CD4-positive, alpha-beta T cell (primary cell): ENCODE measurements at places on chromosomes 2 and 18.

DNA sequence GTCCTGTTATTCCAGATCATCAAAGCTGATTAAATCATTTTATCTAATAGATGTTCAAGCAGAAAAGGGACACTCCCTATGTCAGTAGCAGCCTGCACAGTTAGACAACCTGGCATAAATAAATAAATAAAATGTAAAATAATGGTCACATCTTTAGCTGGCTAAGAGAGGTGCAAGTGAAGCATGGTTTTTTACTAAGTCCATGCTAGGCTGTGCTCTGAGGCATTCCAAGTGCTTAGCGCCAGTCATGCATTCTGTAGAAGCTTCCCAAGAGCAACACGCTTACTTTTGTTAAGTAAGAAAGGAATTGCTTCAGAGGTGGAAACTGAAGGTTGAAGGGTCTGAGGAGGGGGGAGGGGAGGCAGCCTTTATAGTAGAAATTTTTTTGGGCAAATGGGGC, 351.2 kb downstream of the CDH2 start:
- DNase-seq = no peak

- no peak for DNase-seq
These were observed 3.7 kb downstream of the PLEK start for GRCh38 chr2:68368654-68369336.

- no peak for DNase-seq
These were observed 88.5 kb downstream of the SH3RF3 start for GRCh38 chr2:109217362-109218086.

DNA sequence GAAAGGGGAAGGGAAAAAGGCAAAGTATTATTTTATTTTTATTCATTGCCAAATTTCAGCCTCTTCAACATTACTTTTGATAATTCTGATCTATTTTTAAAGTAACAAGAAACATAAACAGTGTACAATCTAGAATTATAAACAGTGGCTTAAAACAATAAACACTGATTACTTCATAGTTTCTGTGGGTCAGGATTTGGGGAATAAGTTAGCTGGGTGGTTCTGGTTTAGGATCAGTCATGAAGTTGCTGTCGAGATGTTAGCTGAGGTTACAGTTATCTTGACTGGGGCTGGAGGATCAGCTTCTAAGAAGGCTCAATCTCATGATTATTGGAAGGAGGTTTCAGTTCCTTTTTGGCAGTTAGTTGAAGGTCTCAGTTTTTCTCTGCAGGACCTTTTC, 109.2 kb downstream of the SCN2A start:
- DNase-seq = no peak

DNA sequence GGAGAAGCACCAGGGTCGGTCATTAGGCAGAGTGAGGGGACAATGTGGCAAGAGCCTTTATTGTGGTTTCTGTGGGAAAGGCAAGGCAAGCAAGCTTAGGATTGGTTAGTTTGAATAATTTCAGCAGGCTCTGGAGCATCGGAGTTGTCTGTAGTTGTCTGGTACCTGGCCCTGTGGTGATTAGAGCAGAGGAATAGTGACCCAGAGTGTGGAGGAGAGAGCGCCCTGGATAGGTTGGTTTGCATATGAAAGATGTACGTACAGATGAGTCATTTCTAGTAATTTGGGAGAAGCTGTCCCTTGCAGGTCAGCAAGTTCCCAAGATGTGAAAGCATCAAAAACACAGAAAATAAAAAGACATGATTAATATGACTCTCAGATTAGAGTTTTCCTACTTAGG, 383.1 kb upstream of the MEX3C start:
- no peak for DNase-seq

- DNase-seq = no peak
These were observed 4.2 kb upstream of the PAX8 start for GRCh38 chr2:113282747-113283533.

DNA sequence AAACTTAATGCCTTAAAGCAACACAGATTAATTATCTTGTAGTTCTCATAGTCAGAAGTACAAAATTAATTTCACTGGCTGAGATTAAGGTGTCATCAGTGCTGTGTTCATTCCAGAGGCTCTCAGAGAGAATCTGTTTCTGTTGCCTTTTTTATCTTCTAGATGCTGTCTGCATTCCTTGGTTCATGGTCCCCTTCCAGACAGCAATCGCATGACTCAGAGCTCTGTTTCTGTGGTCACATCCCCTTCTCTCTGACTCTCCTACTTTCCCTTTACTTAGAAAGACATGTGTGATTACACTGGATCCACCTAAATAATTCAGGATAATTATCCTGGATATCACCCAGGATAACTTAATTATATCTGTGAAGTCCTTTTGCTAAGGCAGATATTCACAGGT, 148.6 kb downstream of the MAIP1 start:
- DNase-seq = no peak

DNA sequence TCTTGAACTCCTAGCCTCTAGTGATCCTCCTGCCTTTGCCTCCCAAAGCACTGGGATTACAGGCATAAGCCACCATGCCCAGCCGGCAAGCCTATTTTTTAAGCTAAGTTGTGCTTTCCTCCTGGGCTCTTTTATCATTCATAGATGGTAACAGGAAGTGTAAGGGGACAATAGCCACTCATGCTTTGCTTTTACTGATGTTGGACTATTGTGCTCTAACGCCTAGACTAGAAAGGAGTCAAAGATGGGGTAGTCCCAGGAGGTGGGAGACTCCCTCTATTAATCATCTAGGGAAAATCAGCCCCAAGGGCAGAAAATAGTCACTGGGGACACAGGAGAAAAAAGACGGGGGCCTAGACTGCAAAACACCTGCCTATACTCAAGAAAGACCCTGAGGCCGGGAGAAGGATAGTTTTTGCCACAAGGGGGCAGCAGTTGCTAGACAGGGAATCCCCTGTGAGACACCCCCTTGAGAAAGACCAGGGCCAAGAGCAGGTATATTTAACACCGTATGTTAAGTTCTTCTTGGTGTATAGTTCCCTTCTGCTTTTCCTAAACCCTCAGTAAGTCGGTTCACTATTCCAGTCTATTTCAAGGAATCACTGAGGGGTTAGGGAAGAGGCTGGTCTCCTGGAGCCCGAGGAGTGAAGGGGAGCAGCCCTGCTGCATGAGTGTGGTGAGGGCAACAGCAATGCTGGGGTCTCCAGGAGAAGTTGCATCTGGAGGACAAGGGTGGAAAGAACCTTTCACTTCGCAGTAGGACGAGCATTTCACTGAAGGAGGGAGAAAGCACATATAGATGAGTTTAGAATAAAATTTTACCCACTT, 2.1 kb upstream of the CXCR1 start:
- DNase-seq = peak; percentile 56

DNA sequence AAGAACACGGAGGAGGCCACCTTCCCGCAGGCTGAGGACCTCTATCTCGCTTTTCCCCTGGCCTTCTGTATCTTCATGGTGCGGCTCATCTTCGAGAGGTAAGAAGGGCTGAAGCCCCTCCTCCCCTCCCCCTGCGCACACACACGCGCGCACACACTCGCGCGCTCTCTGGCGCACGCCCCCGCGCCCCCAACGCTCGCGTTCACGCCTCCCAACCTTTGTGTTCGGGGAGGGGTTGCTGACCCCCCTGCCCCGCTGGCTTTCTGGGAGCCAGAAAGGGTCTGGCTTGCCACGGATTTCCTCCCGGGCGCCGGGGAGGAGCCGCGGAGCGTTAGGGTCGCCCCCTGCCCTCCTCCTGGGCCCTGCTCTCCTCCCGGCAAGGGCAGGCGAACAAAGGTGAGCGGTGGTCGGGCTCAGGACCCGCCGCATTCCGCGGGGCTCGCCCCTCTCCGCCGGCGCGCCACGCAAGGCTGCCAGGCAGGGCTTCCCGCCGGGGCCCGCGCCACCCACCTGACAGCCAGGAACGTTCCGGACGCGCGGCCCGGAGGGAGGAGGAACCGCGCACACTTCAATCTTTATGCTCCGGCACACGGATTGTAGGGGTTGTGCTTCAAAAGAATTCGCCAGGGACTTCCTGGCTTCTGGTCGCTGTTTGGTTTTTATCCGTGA, 583 bp downstream of the CERS6 start:
- DNase-seq = peak; percentile 21

GRCh38 chr2:218368621-218369153, 12.0 kb downstream of the CATIP start:
- DNase-seq = peak; percentile 25

- no peak for DNase-seq
These were observed 2.6 kb downstream of the CLIP4 start for GRCh38 chr2:29117636-29118303.

DNA sequence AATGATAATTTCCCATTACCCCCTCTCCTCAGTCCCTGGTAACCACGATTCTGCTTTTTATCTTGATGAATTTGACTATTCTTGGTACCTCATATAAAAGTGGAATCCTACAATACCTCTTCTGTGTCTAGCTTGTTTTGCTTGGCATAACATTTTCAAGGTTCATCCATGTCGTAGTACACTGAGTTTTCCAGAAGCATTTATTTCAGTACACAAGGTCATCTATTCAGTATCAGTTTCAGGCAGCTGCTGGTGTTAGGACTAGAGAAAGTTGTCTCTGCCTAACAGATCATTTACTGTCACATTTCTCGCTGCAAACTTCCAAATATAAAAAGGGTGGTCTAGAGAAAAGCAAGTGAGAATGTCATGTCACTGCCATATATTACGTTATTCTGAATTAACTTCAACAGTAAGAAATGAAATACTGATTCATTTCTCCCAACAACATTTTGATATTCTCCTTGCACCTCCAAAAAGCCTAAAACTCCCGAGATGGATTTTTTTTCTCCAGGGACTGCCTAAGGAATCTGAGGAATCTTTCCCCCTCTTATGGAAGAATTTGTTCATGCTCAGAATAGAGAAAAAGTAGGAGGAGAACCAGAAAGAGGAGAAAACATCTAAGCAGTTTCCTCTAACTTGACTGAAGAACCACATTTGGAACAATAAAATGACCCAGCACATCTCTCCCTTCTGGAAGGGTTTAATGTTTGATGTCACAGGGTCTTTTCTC, 36.0 kb downstream of the CDK15 start:
- no peak for DNase-seq

GRCh38 chr2:147327613-147328012, 517.2 kb upstream of the ACVR2A start:
- no peak for DNase-seq

DNA sequence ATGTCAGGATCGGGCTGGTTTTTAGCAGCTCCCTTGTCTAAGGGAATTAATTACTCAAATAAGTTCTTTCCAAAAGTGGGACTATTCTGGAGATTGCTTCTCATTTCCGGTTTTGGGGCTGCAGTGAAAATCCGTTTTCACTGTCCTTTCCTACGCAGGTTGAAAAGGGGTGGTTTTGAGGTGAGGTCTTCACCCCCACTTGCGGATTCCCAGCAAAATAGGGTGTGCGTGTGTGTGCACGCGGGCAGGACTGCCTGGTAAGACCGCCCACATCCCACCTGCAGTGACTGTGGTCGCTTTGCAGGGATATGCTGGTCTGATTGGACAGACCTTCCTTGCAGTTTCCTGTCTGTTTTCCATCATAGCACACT, 472 bp upstream of the PLEKHM3 start:
- DNase-seq = peak; percentile 3

- no peak for DNase-seq
These were observed 157.0 kb upstream of the CBLN2 start for GRCh38 chr18:72700961-72701710.

DNA sequence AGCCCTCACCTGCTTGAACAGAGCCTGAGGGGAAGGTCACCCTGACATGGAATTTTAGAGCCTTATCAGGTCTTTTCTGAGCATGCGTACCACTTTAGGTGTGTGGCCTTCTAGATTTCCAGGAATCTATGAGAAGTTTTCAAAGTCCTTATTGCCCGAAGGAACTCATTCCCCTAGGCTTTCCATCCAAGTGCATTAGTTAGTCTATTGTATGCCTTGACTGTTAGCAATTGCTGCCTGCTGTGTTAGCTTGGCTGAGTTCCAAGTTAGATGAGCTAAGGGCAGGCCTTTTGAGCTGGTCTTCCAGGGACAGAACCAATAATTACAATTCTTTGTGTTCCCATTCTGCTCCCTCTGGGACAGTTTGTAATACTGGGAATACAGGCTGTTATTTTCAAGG, 30.8 kb upstream of the PUM2 start:
- no peak for DNase-seq

GRCh38 chr2:31764169-31764568, 183.4 kb upstream of the SRD5A2 start:
- no peak for DNase-seq

DNA sequence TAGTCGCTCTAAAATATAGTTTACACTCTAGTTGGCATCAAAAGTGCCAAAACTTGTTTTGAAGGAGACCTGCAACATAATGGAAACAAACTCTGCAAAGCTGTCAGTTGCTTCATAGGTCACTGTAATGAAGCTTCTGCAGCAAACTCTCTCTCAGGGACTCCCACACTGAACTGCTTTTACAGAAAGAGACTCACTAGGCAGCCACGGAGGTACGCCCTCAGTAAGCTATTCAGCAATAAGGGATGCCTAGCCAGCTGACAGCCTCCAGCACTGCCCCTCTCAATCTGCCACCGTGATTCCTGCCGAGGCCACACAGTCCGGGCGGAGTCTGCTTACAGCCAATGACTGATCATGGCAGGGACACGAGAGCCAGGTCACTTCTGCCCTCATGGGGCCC, 51.1 kb downstream of the COLEC12 start:
- DNase-seq = no peak
